Thymus (tissue), 14 donors: ENCODE measurements at places on chromosomes 7 and 10. TPM values are rescaled to one million over a fixed set of nuclear protein-coding genes. Genes with fewer than 3 reads are reported as not detected.
A peak's percentile ranks its signal among the peaks of the same experiment; 100 is the strongest.

OR13A1 gene
- total RNA-seq, result 0.28 TPM

NEUROD6 gene
- not detected for total RNA-seq

CYP3A7 gene
- total RNA-seq, result 0.99 TPM

ADCY1 gene
- total RNA-seq, result 0.38 TPM

DDC gene
- total RNA-seq, result 0.33 TPM

IFIT1 gene
- total RNA-seq, result 48.4 TPM

TUBAL3 gene
- total RNA-seq, result 1.3 TPM

ATOH7 gene
- total RNA-seq, result 0.05 TPM

HMX3 gene
- not detected for total RNA-seq

ACSM6 gene
- 5.1 TPM for total RNA-seq

EFCAB10 gene
- total RNA-seq, result 0.14 TPM

NEURL1 gene
- total RNA-seq, result 1.6 TPM

- H3K27me3 ChIP-seq, result no peaks in the 10 kb centered on the region
- H3K36me3 ChIP-seq, result peaks cover 13% of the 10 kb centered on the region
- H3K27ac ChIP-seq, result no peak overlapping the region
Observed at GRCh38 chr7:2102375-2102723, 130.4 kb downstream of the MAD1L1 start.

- no peak for DNase-seq
- no peaks in the 10 kb centered on the region for H3K36me3 ChIP-seq
- peaks cover 5% of the 10 kb centered on the region for H3K4me1 ChIP-seq
- H3K27ac ChIP-seq, result no peak overlapping the region
Observed at GRCh38 chr10:47026301-47027107, 115.3 kb downstream of the PTPN20 start.

GRCh38 chr7:31734456-31734855 lies 47.4 kb downstream of the PPP1R17 start:
- H3K27me3 ChIP-seq, result no peaks in the 10 kb centered on the region
- no peaks in the 10 kb centered on the region for H3K36me3 ChIP-seq
- H3K4me3 ChIP-seq, result no peak overlapping the region
- no peaks in the 10 kb centered on the region for H3K4me1 ChIP-seq
- DNase-seq, result no peak
- no peak overlapping the region for H3K27ac ChIP-seq

DNA sequence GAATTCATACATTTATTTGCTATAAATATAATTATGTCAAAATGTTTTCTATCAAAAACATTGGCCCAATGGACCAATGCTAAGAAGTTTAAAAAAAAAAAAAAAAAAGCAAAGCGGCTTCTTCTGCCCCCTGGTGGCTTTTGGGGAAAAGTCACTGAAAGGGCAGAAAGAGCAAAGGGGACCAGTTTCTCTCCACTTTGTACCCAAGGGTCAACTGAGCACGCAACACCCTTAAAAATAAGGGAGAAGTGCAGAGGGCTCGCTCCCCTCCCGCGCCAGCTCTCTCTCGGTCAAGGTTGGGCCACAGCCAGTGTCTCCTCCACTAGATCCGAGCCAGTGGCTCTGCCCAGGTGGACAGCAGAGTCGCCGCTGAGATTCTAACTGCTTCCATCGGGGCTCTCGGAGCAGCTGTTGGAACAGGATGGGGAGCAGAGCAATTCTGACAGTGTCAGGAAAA lies 136.4 kb upstream of the FGFR2 start:
- H3K4me3 ChIP-seq, result no peak overlapping the region
- no peaks in the 10 kb centered on the region for H3K36me3 ChIP-seq

- no peak overlapping the region for H3K27ac ChIP-seq
- H3K4me1 ChIP-seq, result no peaks in the 10 kb centered on the region
- H3K27me3 ChIP-seq, result no peaks in the 10 kb centered on the region
Observed at GRCh38 chr10:48779546-48780152, 95.0 kb downstream of the WDFY4 start.

- no peaks in the 10 kb centered on the region for H3K27me3 ChIP-seq
- H3K4me3 ChIP-seq, result no peak overlapping the region
- H3K36me3 ChIP-seq, result no peaks in the 10 kb centered on the region
Observed at GRCh38 chr7:22488643-22489462, 11.1 kb downstream of the STEAP1B start.

DNA sequence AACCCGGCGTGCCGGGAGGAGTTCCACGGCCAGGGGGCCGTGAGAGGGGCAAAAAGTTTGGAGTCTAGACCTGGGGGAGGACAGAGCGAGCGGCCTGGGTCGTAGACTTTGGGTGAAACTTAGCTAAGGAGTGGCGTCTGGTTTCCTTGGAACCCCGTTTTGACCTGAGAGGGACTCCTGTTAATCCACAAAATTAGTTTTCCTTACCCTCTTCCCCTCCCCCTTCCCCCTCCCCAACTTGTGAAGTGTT lies 574 bp downstream of the MARCHF5 start:
- DNase-seq, result no peak
- H3K27me3 ChIP-seq, result peaks cover 9% of the 10 kb centered on the region
- H3K27ac ChIP-seq, result peak overlapping the region; percentile 83
- H3K4me3 ChIP-seq, result peak overlapping the region; percentile 98

- no peaks in the 10 kb centered on the region for H3K27me3 ChIP-seq
- no peaks in the 10 kb centered on the region for H3K36me3 ChIP-seq
Observed at GRCh38 chr10:12958546-12959110, 42.9 kb downstream of the CCDC3 start.

DNA sequence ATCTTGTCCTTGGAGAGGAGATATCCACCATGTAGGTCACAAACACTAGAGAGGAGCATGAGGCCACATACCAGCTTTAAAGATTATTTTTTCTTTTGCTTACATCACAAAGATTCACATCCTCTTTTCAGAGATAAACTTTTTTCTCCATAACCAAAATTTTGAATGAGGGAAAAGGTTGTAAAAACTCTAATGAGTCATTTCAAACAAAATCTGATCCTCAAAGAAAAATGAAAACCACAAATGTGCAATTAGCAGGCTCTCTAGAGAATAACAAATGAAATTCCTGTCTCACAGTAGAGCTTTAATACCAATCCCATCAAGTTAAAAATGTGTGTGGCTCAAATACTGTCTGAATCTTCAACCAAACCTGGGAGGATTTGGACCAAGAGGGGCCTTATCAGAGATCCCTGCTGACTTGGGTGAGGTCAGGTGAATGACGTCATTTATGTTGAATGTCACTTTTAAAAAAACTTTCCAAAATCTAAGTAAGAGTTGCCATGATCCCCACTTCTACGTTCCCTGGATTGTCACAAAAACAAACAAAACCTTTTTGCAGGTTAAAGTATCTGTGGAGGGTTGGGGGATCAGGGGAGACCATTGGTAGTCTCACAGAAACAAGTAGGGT lies 261.5 kb upstream of the NPSR1 start:
- H3K27ac ChIP-seq, result no peak overlapping the region
- H3K4me1 ChIP-seq, result no peaks in the 10 kb centered on the region

- peaks cover 71% of the 10 kb centered on the region for H3K4me1 ChIP-seq
- H3K4me3 ChIP-seq, result no peak overlapping the region
- peaks cover 21% of the 10 kb centered on the region for H3K27me3 ChIP-seq
Observed at GRCh38 chr10:49117376-49118070, 2.2 kb upstream of the VSTM4 start.

GRCh38 chr10:72887043-72887442 lies 6.5 kb upstream of the OIT3 start:
- no peaks in the 10 kb centered on the region for H3K27me3 ChIP-seq
- no peak for DNase-seq
- peak overlapping the region; percentile 43 for H3K27ac ChIP-seq
- H3K4me1 ChIP-seq, result peaks cover 4% of the 10 kb centered on the region
- peaks cover 3% of the 10 kb centered on the region for H3K36me3 ChIP-seq

- H3K36me3 ChIP-seq, result no peaks in the 10 kb centered on the region
- no peaks in the 10 kb centered on the region for H3K4me1 ChIP-seq
- H3K27me3 ChIP-seq, result no peaks in the 10 kb centered on the region
- no peak overlapping the region for H3K27ac ChIP-seq
- DNase-seq, result no peak
Observed at GRCh38 chr7:25429731-25430130, 201.4 kb upstream of the NPVF start.

- no peak overlapping the region for H3K4me3 ChIP-seq
- DNase-seq, result no peak
- no peaks in the 10 kb centered on the region for H3K27me3 ChIP-seq
- H3K36me3 ChIP-seq, result peaks cover 36% of the 10 kb centered on the region
Observed at GRCh38 chr7:75968561-75969001, 25.8 kb downstream of the TMEM120A start.

DNA sequence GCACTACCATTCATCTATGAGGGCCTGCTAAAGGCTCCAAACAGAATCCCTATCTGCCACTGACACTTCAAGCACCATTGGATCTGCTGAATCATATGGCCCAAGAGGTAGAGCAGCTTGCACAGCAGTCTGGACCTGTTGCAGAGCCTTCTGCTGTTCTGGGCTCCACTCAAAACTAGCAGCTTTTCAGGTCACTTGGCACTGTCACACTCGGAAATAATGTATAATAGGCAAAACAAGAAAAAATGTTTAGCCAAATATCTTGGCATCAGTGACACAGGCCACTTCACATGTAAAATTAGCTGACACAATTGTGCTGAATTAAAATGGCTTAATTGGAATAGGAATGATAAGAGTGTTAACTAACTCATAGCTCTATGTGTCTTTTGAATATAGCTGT lies 1182.9 kb upstream of the LRRTM3 start:
- H3K36me3 ChIP-seq, result no peaks in the 10 kb centered on the region
- H3K27me3 ChIP-seq, result no peaks in the 10 kb centered on the region
- no peak for DNase-seq
- no peak overlapping the region for H3K4me3 ChIP-seq
- no peaks in the 10 kb centered on the region for H3K4me1 ChIP-seq

DNA sequence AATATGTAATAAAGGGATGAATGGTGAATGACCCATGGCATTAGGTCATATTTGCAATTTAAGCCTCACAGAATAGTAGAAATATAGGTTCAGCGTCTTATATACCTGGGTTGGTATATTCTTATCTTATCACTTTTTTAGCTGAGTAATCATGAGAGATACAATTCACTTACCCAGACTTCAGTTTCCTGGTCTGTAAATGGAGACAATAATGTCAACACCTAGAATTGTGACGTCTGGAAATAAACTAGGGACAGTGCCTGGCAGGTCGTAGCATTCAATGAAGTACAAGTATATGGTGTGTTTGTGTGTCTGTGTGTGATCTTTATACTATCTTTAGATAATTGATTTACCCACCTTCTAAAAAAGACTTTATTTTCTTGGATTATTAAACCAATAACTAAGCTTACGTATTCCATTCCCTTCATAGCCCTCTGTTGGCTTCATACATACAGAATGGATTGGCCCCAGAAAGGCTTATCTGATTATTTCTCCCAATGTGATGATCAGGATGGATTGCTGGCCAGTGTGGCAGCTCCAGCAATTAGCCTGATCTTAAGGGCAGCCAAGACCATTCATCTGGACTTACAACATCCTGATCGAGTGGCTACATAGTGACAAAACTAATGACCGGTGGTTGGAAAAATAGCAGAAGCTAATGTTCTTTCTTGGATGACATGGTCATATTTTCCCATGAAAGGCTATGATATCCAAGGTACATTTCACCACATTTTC lies 121.2 kb upstream of the NPVF start:
- no peaks in the 10 kb centered on the region for H3K27me3 ChIP-seq
- H3K27ac ChIP-seq, result no peak overlapping the region
- DNase-seq, result no peak
- H3K4me1 ChIP-seq, result no peaks in the 10 kb centered on the region
- H3K36me3 ChIP-seq, result no peaks in the 10 kb centered on the region

DNA sequence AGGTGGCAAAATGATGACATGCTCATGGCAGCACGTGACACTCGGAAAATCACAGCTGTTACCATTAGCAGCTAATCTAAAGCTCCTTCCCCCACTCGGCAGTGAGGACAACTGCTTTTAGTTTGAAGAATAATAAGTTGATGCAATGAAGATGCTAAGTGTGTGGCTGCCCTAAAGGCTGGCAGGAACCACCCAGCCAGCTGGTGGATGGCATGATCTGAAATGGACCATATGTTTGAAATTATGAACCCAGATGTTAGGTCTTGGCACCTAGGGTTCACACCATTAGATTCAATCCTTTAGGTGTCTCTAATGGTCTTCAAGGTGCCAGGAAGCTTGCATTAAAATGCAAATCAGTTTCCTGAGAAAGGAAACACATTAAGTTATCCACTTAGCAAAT lies 230.1 kb downstream of the WDR11 start:
- H3K27ac ChIP-seq, result no peak overlapping the region
- no peak overlapping the region for H3K4me3 ChIP-seq
- H3K27me3 ChIP-seq, result no peaks in the 10 kb centered on the region
- DNase-seq, result no peak

DNA sequence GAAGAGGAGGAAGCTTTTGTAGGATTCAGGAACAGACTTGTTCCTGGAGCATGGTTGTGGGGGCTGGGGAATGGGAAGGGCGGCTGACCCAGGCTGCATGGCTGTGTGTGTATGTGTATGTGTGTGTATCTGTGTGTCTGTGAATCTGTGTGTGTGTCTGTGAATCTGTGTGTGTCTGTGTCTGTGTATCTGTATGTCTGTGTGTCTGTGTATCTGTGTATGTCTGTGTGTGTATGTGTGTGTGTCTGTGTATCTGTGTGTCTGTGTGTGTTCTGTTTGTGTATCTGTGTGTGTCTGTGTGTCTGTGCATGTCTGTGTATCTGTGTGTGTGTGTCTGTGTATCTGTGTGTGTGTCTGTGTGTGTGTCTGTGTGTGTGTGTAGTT lies 6.6 kb upstream of the STX1A start:
- H3K36me3 ChIP-seq, result no peaks in the 10 kb centered on the region
- H3K4me1 ChIP-seq, result no peaks in the 10 kb centered on the region
- no peak overlapping the region for H3K4me3 ChIP-seq
- H3K27ac ChIP-seq, result no peak overlapping the region
- DNase-seq, result no peak

- no peak overlapping the region for H3K4me3 ChIP-seq
- no peaks in the 10 kb centered on the region for H3K27me3 ChIP-seq
- no peaks in the 10 kb centered on the region for H3K4me1 ChIP-seq
- H3K36me3 ChIP-seq, result no peaks in the 10 kb centered on the region
- no peak for DNase-seq
- no peak overlapping the region for H3K27ac ChIP-seq
Observed at GRCh38 chr7:135713836-135714470, 14.0 kb downstream of the SLC13A4 start.

- peaks cover 84% of the 10 kb centered on the region for H3K27me3 ChIP-seq
- no peak overlapping the region for H3K4me3 ChIP-seq
- no peak overlapping the region for H3K27ac ChIP-seq
- no peaks in the 10 kb centered on the region for H3K36me3 ChIP-seq
- no peak for DNase-seq
Observed at GRCh38 chr7:27212497-27213432, 12.9 kb upstream of the HOXA13 start.

- no peak overlapping the region for H3K4me3 ChIP-seq
- no peaks in the 10 kb centered on the region for H3K27me3 ChIP-seq
- no peaks in the 10 kb centered on the region for H3K36me3 ChIP-seq
- H3K4me1 ChIP-seq, result no peaks in the 10 kb centered on the region
- H3K27ac ChIP-seq, result no peak overlapping the region
Observed at GRCh38 chr7:47103498-47104205, 478.3 kb downstream of the TNS3 start.

- no peak overlapping the region for H3K4me3 ChIP-seq
- H3K4me1 ChIP-seq, result no peaks in the 10 kb centered on the region
- no peaks in the 10 kb centered on the region for H3K36me3 ChIP-seq
- no peak for DNase-seq
- no peaks in the 10 kb centered on the region for H3K27me3 ChIP-seq
Observed at GRCh38 chr10:95872158-95872711, 35.5 kb upstream of the CC2D2B start.

- no peak overlapping the region for H3K27ac ChIP-seq
- DNase-seq, result no peak
- no peaks in the 10 kb centered on the region for H3K36me3 ChIP-seq
- H3K4me3 ChIP-seq, result no peak overlapping the region
- H3K27me3 ChIP-seq, result no peaks in the 10 kb centered on the region
- H3K4me1 ChIP-seq, result no peaks in the 10 kb centered on the region
Observed at GRCh38 chr10:14822879-14823755, 14.7 kb downstream of the CDNF start.
